ENCODE measurements at places on chromosomes 4 and X.

- DNase-seq, result no peak
These were observed 143.1 kb downstream of the TBCK start for GRCh38 chr4:106172861-106173260.

- DNase-seq, result no peak
These were observed 316.8 kb downstream of the ZNF674 start for GRCh38 chrX:46228389-46228788.

GRCh38 chrX:106863697-106864096, 39.4 kb downstream of the RIPPLY1 start:
- no peak for DNase-seq

GRCh38 chr4:138216272-138216867, 25.8 kb downstream of the SLC7A11 start:
- DNase-seq, result no peak

- no peak for DNase-seq
These were observed 32.1 kb downstream of the CCKAR start for GRCh38 chr4:26458157-26458561.

DNA sequence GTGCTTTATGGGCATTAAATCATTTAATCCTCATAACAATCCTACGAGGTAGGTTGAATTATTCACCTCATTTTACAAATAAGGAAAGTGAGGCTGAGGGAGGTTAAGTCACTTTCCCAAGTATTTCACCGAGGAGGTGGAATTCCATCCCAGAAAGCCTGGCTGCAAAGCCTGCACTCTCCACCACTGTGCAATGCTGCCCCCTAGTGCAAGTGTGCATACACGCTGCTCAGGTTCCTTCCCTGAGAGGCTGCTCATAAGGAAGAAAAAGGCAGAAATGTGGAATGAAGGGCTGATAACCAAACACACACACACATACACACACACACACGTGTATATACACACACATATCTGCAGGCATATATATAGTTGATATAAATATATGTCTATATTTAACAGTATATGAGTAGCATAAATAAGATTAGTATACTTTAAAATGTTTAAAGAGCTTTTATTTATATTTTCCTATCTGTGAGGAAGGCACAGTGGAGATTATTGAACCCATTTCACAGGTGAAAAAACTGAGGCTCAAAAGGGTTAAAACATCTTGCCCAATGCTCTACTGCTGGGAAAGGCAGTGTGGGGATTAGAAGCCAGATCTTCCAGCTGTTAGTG, 714.5 kb upstream of the TENM3 start:
- DNase-seq, result no peak

- DNase-seq, result peak; percentile 8
These were observed 458 bp downstream of the GRIPAP1 start for GRCh38 chrX:49001521-49002090.

DNA sequence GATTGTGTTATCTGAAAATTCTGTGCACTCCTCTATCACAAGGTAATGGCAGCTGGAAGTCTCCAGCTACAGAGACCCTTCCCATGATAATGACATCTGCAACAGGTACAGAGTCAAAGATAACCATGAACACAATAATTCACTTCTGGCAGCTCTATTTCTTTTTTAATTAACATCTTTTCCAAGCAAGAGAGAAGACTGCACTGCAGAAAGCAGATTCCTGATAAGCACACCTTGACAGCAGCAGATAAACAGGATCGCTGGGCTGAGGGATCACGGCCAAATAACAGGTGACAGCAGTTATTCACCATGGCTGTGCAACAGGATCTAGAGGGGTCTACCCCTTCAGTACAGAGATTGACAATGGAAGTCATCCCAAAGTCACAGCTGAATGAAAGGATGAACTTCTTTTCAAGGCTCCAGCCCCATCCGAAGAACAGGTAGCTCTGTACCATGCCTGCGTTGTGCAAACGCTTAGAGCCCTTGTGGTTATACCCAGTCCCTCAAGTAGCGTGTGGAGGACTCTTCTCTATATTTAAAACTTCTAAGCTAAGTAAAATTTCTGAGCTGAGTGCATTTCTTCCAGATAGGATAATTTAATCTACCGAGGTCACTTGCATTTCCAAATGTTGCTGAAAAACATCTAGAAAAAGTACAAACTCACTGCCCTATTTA, 66.7 kb downstream of the DCHS2 start:
- no peak for DNase-seq

GRCh38 chrX:132292793-132293192, 73.5 kb upstream of the RAP2C start:
- no peak for DNase-seq

- no peak for DNase-seq
These were observed 20.5 kb upstream of the TMSB4X start for GRCh38 chrX:12954376-12954775.

- DNase-seq, result no peak
These were observed 374.9 kb upstream of the AADAT start for GRCh38 chr4:170464614-170465197.

- DNase-seq, result no peak
These were observed 461.4 kb downstream of the NAF1 start for GRCh38 chr4:162705130-162705803.

DNA sequence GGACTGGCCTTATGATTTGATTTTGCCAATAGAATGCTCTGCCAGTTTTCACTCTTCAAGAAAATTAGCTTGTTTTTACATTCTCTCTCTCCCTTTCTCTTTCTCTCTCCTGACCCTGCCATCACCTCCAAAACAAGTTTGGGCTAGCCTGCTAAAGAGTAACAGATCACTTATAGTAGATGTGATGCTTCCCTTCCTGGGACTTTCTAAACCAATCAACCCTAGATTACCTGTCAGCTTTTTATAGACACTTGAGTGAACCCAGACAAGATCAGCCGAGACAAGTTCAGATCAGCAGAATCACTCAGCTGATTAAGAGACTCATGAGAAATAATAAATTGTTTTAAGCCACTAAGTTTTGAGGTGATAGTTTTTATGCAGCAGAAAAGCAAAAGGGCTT, 521.2 kb downstream of the ANKRD50 start:
- DNase-seq, result no peak

DNA sequence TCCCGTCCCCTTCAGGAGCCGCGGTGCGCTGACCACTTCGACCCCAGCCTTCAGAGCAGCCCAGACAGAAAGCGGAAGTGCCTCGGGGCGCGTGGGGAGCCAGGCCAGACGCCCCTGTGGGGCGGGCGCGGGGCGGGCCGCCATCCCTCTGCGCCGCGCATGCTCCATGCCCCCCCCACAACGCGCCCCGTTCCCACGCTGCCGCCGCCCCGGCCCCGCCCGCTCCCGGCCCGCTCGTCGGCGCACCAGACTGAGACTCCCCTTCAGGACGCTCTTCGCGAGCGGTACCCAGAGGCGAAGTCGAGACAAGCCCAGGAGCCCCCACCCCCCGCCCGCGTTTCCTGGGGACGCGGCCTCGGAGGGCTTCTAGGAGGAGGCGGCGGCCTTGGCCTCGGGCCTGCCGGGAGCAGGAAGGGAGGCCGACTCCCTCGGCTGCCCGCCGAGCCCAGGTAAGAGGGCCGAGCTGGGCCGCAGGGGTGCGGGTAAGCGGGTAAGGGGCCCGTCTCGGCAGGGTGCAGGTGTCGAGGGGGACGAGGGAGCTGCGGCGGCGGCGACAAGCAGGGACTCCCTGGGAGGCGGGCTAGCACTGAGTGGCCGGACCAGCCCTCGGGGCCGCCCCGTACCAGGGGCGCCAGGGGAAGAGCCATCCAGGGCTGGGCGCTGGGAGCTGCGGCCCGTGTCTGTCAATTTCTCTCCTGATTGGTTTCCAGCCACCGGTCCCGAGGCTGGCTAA, at the start of gene ZFP92:
Gene ZFP92, plus strand, starts transcription at position 218 of the 733 bp plus-strand sequence. CDS start 6,851 bp downstream, outside the sequence.
- DNase-seq, result no peak

DNA sequence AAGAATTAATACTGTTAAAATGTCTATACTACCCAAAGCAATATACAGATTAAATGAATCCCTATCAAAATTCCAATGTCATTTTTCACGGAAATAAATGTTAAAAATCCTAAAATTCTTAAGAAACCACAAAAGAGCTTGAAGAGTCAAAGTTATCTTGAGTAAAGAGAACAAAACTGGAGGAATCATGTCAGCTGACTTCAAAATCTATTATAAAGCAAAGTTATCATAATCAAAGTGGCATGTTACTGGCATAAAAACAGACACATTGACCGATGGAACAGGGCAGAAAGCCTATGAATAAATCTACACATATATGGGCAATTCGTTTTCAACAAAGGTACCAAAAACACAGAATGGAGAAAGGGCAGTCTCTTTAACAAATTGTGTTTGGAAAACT, 579.0 kb downstream of the INPP4B start:
- DNase-seq, result no peak

- DNase-seq, result no peak
These were observed 209.3 kb downstream of the CHIC2 start for GRCh38 chr4:53854991-53855568.

- DNase-seq, result no peak
These were observed 311 bp downstream of the RNF113A start for GRCh38 chrX:119871245-119871598.

DNA sequence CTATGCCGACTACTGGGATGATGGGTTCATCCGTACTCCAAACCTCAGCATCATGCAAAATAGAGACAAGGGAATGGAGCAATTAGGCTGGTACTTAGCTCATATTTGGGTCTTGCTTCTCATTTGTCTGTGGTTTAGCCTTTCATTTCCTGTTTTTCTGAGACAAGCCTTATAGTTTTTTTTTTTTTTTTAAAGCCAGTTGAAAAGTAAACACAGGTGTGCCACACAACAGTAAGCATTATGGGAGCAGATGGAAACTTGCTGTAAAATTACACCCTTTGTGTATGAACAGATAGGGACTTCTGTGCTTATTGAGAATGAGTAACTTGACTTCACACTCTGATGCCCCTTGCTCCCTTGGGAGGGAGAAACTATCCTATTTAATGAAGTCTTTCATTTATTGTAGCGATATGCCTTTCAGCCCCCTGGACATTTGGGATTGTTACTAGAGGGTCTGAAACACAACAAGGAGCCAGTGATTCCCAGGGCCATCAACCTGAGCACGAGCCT, 13.7 kb downstream of the RASSF6 start:
- DNase-seq, result no peak

DNA sequence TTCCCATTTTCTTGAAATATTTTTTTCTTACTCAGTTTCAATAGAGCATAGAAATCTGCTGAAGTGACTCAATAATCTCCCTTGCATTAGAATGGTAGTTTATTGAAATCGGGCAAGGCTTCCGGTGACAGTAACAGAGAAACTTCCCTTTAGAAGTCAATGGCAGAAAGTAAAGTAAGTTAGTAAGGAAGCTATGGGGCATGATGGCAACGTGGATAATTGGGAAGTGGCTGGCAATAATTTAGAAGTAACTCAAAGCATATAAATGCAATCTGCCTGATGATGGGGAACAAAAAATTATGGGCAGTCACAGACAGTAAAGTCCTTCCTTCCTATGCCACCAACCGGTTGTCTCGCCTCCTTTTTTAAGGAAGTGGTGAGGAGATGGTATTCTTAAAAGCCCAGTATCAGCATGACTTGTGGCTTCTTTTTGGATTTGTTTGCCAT, 7.6 kb downstream of the CYBB start:
- no peak for DNase-seq

DNA sequence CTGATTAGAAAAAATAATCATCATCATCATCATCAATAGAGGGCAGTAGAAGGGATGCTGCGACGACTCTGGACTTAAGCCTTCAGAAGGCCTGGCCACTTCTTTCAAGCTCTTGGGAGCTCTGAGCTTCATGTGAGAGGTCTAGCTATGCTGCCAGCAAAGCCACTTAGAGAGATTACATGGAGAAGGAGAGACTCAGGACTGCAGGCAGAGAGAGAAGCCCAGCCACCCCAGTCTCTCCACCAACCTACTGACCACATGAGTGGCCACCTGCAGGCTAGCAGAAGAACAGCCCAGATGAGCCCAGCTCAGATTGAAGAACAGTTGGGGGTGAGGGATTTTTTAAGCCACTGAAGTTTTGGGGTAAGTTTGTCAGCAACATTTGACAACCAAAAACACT, 17.1 kb upstream of the TMEM150C start:
- DNase-seq, result no peak

DNA sequence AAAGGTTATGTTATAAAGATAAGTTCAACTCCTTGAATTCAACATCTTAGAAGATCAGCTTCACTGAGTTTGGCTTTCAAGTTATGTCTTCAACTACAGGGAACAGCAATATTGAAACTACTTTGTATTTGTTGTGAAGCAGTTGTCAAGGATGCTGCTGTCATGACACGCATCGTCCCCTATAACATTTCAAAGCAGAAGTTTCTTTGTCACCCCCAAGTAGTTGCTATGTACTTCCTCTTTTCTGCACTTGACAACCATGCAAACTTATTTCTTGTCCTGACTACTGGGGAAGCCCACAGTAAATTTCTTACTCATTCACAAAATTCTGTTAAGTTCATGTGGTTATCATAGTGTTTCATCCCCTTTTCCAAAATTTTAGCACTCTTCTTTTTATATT, 14.3 kb downstream of the ANTXR2 start:
- no peak for DNase-seq

GRCh38 chr4:3518511-3518880, 13.7 kb downstream of the LRPAP1 start:
- DNase-seq, result no peak

- no peak for DNase-seq
These were observed 23.4 kb upstream of the GLRB start for GRCh38 chr4:157052429-157053040.

- no peak for DNase-seq
These were observed 76.7 kb downstream of the TAB3 start for GRCh38 chrX:30812326-30812725.

- DNase-seq, result no peak
These were observed 175.4 kb downstream of the SH3BGRL start for GRCh38 chrX:81377329-81377728.

DNA sequence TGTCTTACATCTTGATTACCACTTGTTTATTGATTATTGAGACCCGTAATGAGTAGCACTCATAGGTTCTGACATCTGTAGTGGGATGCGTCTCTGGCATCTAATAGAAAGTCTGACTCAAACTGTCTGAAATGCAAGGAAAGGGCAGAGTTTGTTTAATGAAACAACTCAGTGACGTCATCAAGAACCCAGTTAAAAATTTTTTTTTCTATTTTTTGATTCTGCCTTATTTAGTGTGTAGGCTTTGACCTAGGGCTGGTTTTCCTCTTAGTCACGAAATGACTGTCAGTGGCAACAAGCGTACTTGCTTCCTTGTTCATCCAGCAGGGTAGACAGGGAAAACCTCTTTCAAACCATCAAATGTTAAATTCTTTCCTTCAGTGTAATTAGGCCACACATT, 3.1 kb upstream of the CDKL5 start:
- DNase-seq, result no peak

DNA sequence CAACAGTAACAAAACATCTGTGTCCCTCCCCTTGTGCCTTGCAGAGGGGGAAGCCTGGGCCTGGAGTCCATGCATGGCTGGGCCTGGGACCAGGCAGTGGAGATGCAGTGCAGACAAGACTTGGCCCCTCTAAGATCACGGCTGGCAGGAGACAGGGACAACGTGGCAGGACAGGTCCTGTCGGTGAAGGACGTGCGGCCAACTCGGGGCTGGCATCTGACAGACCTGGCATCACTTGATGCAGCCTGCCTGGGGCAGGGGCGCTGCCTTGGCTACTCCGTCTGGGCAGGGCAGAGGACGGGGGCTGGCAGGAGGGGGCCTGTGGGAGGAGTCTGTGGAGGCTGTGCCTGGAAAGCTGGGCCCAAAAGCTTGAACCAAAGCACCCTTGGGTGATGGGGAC, 112.1 kb downstream of the CPZ start:
- no peak for DNase-seq

Measured in stimulated activated CD8-positive, alpha-beta memory T cell treated with anti-CD3 and anti-CD28 coated beads, Interleukin-4, amount 100 ng/mL, for 1 hour (primary cell).